ENCODE measurements at places on chromosomes 7 and 10. TPM values are rescaled to one million over a fixed set of nuclear protein-coding genes. Genes with fewer than 3 reads are reported as not detected.

LIPK gene
- total RNA-seq = not detected

RGR gene
- total RNA-seq = not detected

PAPOLB gene
- 0.37 TPM for total RNA-seq

PRKCQ gene
- total RNA-seq = 0.45 TPM

GRCh38 chr7:135761751-135762488, 13.3 kb upstream of the FAM180A start:
- H3K27me3 ChIP-seq = no peaks in the 10 kb centered on the region
- DNase-seq = no peak
- H3K4me3 ChIP-seq = no peak overlapping the region
- no peak overlapping the region for H3K27ac ChIP-seq
- H3K36me3 ChIP-seq = no peaks in the 10 kb centered on the region

- H3K4me3 ChIP-seq = no peak overlapping the region
- no peaks in the 10 kb centered on the region for H3K36me3 ChIP-seq
- H3K27me3 ChIP-seq = no peaks in the 10 kb centered on the region
- H3K27ac ChIP-seq = no peak overlapping the region
- DNase-seq = no peak
- H3K4me1 ChIP-seq = peaks cover 24% of the 10 kb centered on the region
These were observed 251.1 kb upstream of the CSTF2T start for GRCh38 chr10:51950371-51950995.

DNA sequence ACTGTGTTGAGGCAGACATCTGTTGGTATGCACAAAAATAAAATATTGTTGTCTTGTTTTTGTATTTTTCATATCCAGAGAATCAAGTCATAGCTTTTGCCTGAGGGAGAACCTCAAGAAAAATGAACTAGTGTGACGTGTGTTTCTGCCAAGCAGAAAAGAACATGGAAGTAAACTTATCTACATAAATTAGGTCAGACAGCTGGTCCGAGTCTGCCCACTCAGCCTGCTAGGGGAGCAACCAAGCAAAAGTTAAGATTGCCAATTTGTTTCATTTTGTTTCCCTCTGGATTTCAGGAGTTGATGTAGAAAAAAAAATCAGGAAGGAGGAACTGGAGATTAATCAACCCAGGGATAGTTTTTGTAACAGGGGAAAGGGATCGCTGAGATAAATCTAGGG, 572.4 kb upstream of the LRRTM3 start:
- DNase-seq = no peak
- no peaks in the 10 kb centered on the region for H3K36me3 ChIP-seq
- no peak overlapping the region for H3K27ac ChIP-seq
- no peak overlapping the region for H3K4me3 ChIP-seq
- H3K4me1 ChIP-seq = no peaks in the 10 kb centered on the region

DNA sequence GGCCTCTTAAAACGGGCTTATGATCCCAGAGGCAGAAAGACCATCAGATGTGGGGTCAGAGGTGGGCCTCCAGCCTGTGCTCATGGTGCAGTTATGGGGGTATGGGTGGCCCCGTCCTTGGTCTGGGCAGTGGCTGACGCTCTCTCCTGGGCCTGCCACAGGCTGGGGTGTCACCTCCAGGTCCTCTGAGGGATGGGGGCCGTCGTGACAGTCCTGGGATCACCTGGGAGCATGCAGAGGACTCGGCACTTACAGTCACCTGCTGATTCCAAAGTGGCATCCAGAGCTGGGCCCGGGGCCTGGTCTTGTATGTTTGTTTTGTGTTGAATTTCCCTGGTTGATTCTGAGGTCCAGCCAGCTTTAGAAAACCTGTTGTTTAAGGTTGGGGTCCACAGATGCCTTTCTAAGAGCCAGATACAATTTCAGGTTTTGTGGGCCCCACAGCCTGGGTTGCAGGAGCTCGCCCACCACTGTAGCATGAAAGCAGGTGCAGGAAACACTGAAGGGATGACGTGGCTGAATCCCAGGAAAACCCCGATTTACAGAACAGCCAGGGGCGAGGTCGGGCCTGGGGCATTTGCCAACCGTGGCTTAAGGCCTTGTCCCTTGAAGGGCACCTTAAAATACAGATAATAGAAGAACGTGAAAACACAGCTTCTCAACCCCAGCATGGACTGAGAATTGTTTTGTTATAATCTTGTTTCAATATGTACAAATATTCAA, 170.7 kb upstream of the PPP2R2D start:
- no peaks in the 10 kb centered on the region for H3K36me3 ChIP-seq
- H3K27ac ChIP-seq = no peak overlapping the region
- DNase-seq = no peak
- peaks cover 8% of the 10 kb centered on the region for H3K27me3 ChIP-seq

- H3K27ac ChIP-seq = no peak overlapping the region
- no peaks in the 10 kb centered on the region for H3K4me1 ChIP-seq
- DNase-seq = peak; percentile 10
- H3K4me3 ChIP-seq = no peak overlapping the region
- no peaks in the 10 kb centered on the region for H3K36me3 ChIP-seq
These were observed 229.7 kb upstream of the ETV1 start for GRCh38 chr7:14219125-14219524.

DNA sequence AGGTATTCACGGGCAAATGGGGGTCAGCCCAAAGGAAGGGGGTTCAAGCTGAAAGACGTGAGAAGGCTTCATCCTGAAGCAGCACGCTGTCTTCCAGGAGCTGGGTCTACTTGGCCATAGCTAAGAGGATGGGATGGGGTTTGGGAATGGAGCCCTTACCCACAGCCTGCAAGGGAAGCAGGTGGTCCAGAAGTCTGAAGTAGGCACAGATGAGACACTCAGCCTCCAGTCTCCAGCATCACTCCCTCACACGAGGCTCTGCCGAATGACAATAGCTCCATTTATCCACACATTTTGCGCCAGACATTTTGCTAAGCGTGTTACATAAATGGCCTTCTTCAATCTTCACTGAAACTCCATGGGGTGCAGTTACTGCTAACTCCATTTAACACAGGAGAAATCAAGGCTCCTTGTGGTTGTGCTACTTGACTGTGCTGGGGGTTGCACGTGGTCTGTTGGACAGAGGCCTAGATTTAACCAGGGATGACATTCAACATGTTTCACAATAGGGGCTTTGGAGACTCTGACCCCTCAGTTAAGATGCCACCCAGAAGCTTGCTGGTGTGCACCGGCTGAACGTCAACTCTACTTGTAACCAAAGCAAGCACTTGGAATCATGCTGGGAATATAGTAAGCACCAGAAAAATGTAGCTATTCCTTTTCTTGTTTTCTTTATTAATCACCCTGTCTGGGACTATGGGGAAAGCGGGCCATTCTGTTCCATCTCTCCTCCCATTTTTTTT, 85.3 kb downstream of the FAM241B start:
- no peaks in the 10 kb centered on the region for H3K27me3 ChIP-seq
- H3K27ac ChIP-seq = no peak overlapping the region
- no peaks in the 10 kb centered on the region for H3K36me3 ChIP-seq
- H3K4me1 ChIP-seq = no peaks in the 10 kb centered on the region
- DNase-seq = no peak
- H3K4me3 ChIP-seq = no peak overlapping the region

- no peaks in the 10 kb centered on the region for H3K27me3 ChIP-seq
- peak overlapping the region; percentile 64 for H3K27ac ChIP-seq
- DNase-seq = no peak
- H3K36me3 ChIP-seq = no peaks in the 10 kb centered on the region
These were observed 83.9 kb downstream of the PIP4K2A start for GRCh38 chr10:22630234-22631174.

DNA sequence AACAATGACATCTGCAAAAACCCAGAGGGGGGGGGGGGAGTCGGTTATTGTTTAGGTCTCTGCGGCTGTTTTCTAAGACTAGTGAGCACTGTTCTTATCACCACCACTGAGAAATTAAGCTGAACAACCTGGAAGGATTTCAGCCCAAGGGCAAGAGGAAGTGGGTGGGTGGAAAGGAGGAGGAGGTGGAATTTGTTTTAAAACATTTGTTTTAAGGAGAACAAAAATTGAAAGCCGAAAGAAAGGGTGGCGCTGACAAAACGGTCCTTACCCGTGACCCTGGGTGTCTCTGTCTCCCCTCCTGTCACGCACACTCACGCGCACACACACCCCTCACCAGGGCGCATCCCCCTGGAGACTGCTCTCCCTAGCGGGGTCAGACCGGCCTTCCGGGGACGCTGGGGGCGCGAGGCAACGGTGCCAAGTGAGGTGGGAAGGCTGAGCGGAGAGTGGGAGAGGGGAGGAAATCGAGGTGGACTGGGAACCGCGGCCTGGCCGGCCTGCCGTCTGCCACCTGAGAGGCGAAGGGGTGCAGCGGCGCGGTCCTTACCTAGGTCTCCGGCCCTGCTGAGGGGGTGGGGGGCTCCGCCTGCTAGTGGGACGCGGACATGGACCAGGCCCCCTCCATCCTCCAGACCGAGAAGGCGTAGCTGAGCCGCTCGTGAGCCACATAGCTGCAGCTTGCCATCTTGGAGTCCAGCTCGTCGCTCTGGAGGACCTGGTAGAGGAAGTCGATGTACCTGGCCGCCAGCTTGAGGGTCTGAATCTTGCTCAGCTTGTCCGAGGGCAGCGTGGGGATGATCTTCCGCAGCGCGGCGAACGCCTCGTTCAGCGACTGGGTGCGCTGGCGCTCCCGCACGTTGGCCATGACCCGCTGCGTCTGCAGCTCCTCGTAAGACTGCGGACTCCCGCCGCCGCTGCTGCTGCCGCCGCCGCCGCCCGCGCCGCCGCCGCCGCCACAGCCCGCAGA, 1.0 kb downstream of the TWIST1 start:
- no peak overlapping the region for H3K27ac ChIP-seq
- DNase-seq = no peak
- peaks cover 84% of the 10 kb centered on the region for H3K27me3 ChIP-seq
- H3K4me1 ChIP-seq = peaks cover 44% of the 10 kb centered on the region
- H3K4me3 ChIP-seq = peak overlapping the region; percentile 67

DNA sequence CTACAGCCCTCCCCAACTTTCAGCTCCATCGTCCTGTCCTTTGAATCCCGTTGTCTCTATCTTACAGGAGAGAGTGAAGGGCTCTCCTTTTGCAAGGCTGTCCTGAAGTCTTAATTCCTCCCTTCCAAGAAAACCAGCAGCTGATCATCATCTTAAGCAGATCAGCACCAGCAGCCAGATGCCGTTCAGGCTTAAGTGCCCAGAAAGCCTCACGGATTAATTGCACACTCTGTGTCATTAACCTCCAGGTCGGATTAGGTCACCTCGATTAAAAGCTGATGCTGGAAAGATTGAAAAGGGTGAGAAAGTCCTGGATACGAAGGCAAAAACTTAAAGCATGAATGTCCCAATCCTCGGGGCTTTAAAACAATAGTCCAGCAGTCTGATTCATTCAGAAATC, 24.8 kb upstream of the ADARB2 start:
- H3K27ac ChIP-seq = no peak overlapping the region
- DNase-seq = no peak
- no peaks in the 10 kb centered on the region for H3K36me3 ChIP-seq
- H3K27me3 ChIP-seq = no peaks in the 10 kb centered on the region
